ENCODE measurements at places on chromosomes 12 and 14. TPM values are rescaled to one million over a fixed set of nuclear protein-coding genes. Genes with fewer than 3 reads are reported as not detected.

DNA sequence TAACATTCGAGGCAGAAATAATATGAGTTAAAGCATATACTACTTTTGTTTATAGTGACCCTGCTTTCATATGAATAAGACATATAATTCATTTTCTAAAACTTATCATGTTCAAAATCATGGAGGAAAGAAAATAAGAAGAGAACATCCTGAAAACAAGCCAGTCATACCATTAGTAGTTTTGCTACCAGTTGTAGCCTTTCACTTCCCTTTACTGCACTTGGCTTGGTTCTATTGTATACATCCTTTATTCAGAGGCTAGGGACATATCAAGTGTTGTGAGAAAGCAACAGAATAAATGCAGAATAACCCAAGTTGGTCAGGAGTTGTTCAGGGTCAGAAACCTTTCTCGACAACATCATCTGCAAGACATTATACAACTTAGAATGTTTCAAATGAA, 598.7 kb downstream of the SOX5 start:
- no peak for DNase-seq
- no peaks in the 10 kb centered on the region for H3K27me3 ChIP-seq
- no peaks in the 10 kb centered on the region for H3K36me3 ChIP-seq
- peaks cover 1% of the 10 kb centered on the region for H3K4me1 ChIP-seq
- H3K27ac ChIP-seq = no peak overlapping the region
- H3K4me3 ChIP-seq = no peak overlapping the region

DNA sequence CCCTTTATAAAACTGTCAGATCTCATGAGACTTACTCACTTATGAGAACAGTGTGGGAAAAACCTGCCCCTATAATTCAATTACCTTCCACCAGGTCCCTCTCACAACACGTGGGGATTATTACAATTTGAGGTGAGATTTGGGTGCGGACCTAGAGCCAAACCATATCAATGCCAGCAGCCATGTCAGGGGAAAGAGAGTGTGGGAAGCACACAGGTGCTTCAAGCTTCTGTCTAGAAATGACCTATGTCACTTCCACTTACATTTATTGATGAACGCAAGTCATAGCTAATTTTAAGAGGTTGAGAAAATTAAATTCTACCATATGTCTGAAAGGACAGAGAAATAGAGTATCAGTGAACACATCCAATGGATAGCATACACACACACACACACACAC, 32.5 kb upstream of the E2F7 start:
- DNase-seq = no peak
- H3K4me3 ChIP-seq = no peak overlapping the region
- H3K4me1 ChIP-seq = no peaks in the 10 kb centered on the region
- no peak overlapping the region for H3K27ac ChIP-seq
- H3K36me3 ChIP-seq = no peaks in the 10 kb centered on the region

- H3K4me3 ChIP-seq = no peak overlapping the region
- no peak for DNase-seq
- peak overlapping the region; percentile 33 for H3K27ac ChIP-seq
- H3K27me3 ChIP-seq = no peaks in the 10 kb centered on the region
- H3K36me3 ChIP-seq = no peaks in the 10 kb centered on the region
Observed at GRCh38 chr12:15709551-15709950, 79.6 kb downstream of the EPS8 start.

DNA sequence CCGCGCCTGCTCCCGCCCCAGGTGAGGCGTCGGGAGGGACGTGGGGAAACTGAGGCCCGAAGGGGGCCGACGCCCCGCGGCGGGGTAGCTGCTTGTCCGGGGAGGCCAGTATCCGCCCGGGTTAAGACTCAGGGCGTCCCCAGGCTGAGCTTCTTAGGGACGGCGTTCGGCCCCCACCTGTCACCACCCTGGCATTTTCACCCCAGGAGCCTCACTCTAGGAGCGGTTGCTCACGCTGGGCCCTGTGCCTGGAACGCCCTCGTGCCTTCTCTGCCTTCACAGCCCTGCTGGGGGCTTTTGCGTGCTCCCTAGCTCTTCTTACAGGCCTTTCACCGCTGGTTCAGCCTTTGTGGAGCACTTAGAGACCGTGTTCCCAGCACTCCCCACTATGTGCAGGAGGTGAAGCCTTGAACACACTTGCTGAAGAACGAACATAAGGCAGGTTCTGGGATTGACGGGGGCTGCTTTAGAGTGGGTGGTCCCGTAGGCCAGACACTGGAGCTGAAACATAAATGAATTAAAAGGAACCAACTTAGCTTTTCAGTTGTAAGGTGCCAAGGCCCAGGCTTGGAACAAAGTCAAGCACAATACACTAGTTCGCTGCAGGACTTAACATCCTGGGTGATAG, 601 bp downstream of the ZNF839 start:
- H3K36me3 ChIP-seq = no peaks in the 10 kb centered on the region
- DNase-seq = peak; percentile 67
- peak overlapping the region; percentile 88 for H3K4me3 ChIP-seq
- no peaks in the 10 kb centered on the region for H3K4me1 ChIP-seq
- H3K27me3 ChIP-seq = no peaks in the 10 kb centered on the region

DNA sequence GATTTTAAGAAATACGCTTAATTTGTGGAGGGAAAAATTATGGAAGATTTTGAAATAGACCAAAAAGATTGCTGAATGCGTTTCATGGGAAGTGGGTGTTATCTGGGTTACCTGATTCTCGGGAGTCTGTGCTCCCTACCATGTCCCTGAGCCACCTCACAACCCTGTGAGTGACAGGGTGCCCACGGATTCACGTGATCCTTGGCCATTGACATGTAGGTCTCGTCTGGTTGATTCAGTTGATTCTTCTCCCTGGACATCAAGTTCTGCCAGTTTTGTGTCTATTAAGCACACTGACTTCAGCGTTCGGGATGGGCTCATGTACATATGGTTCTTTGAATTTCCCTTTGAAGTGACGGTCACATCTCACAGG, 101.4 kb downstream of the ADGRD1 start:
- H3K36me3 ChIP-seq = no peaks in the 10 kb centered on the region
- no peaks in the 10 kb centered on the region for H3K27me3 ChIP-seq
- no peak overlapping the region for H3K4me3 ChIP-seq
- no peaks in the 10 kb centered on the region for H3K4me1 ChIP-seq
- H3K27ac ChIP-seq = no peak overlapping the region

DNA sequence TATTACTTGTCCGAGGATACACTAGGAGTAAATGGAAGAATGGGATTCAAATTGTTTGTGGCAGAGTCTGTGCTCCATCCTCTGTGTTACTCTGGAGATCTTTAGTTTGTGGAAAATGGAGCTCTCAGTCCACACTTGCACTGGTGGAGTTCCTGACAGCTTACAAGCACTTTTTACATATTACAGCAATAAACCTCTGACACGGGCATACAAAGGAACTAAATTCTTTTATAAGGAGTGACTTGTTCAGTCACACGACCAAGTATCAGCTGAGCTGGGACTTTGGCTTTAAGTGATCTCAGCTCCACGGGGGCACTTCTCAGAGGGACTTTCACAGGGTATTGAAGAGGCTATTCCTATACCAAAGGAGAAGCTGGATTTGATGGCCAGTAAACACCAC, 417.5 kb downstream of the LRIG3 start:
- no peak overlapping the region for H3K27ac ChIP-seq
- no peaks in the 10 kb centered on the region for H3K4me1 ChIP-seq
- H3K27me3 ChIP-seq = no peaks in the 10 kb centered on the region
- H3K36me3 ChIP-seq = no peaks in the 10 kb centered on the region

GRCh38 chr12:53102883-53103807, at the start of gene SOAT2:
Gene SOAT2, plus strand, starts transcription at chr12:53103486. Its CDS starts 92 bp downstream, at chr12:53103578.
- no peaks in the 10 kb centered on the region for H3K36me3 ChIP-seq
- peaks cover 4% of the 10 kb centered on the region for H3K4me1 ChIP-seq
- DNase-seq = no peak
- H3K27ac ChIP-seq = no peak within 1 kb of the TSS
- H3K4me3 ChIP-seq = no peak within 1 kb of the TSS
- H3K27me3 ChIP-seq = no peaks in the 10 kb centered on the region

DNA sequence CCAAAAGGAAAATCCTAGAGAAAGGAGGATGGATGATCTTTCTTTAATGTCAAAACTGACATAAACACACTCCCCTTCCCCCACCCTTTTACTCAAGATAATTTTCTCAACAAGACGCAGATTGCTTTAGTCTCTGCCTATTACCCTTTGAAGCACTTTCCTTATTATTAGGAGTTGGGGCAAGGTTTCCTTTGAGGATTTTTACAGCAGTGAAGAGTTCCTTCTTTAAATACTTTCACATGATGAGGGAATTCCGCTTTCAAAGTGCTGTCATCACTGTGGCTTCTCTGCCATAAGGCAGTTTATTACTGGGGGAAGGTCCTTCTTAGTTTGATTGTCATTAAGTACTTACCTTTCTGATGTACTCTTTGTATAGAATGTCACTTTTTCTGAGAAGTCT, 172.1 kb downstream of the MSRB3 start:
- H3K4me3 ChIP-seq = no peak overlapping the region
- no peaks in the 10 kb centered on the region for H3K27me3 ChIP-seq

- no peak overlapping the region for H3K27ac ChIP-seq
- H3K36me3 ChIP-seq = no peaks in the 10 kb centered on the region
- H3K27me3 ChIP-seq = no peaks in the 10 kb centered on the region
- no peak overlapping the region for H3K4me3 ChIP-seq
Observed at GRCh38 chr14:95015046-95015445, 142.3 kb downstream of the DICER1 start.

DNA sequence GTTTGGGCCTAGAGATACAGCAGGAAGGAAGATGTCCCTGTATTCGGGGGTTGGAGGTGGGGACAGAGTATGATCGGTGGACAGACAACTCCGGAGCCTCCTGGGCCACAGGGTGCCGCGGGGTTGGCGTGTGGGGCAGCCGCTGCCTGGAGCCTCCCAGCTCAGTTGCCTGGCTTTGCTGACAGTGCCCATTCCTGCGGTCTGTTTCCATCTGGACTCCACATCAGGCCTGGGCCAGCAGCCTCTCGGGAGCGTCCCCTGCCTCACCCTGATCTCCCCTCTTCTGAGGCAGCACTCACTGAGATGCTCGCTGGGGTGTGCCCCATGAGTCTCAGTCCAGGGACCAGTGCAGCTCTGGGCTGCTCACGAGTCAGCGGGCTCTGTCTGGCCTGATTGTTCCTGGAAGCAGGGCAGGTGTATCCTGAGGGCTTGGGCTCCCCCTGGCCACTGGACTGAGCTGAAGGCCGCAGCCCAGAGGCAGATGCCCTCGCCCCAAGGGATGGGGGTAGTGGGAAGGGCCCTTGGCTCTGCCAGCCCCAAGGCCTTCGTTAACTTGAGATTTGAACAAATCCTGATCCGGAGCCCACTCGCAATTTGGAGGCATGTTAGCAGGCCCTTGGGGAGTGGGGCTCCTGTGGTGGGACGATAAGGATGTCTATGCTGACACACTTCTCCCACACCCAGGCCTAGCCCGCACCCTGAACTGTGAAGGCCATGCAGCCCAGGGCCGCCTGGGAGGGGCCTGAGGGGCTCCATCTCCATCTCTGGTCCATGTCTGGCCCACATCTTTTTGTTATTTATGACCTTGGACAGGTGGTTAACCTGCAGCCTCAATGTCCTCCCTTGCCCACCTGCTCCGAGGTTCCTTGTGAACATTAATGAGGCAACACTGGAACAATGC, 7.5 kb downstream of the HIP1R start:
- DNase-seq = peak; percentile 67
- no peak overlapping the region for H3K4me3 ChIP-seq
- no peaks in the 10 kb centered on the region for H3K4me1 ChIP-seq
- no peaks in the 10 kb centered on the region for H3K27me3 ChIP-seq

DNA sequence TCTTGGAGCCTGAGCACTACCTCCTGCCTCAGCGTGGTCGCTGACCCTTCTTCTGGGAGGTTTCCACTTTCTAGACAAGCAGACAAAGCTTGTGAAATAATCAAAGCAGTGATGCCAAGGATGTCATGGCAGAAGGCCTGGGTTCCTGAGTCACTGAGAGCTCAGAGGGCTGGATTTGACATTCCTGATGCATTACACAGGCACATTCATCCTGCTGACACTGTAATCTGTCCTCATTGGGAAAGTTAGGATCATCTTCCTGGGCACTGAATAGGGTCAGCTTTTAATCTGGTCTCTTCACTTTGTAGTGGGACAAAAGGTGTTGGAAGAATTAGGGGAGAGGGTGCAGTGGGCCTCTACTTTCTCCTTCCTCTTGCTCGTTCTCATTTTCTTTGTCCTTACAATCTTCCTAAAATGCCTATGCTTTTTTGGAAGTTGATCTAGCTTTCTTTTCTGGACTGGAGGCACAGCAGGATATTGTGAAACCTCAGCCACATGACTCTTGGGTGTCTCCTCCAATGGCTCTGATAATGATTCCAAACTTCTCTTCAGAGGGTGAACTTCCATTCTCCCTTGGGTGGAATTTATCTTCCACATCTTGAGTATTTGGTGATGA, 29.6 kb downstream of the EEA1 start:
- no peaks in the 10 kb centered on the region for H3K36me3 ChIP-seq
- H3K4me3 ChIP-seq = no peak overlapping the region
- peak overlapping the region; percentile 83 for H3K27ac ChIP-seq

GRCh38 chr12:92745856-92746550, 43.2 kb downstream of the PLEKHG7 start:
- H3K4me3 ChIP-seq = no peak overlapping the region
- DNase-seq = peak; percentile 94
- no peaks in the 10 kb centered on the region for H3K36me3 ChIP-seq
- peak overlapping the region; percentile 19 for H3K27ac ChIP-seq

- no peak overlapping the region for H3K27ac ChIP-seq
- peaks cover 1% of the 10 kb centered on the region for H3K4me1 ChIP-seq
- H3K27me3 ChIP-seq = no peaks in the 10 kb centered on the region
- H3K36me3 ChIP-seq = no peaks in the 10 kb centered on the region
Observed at GRCh38 chr14:102659797-102660196, 67.3 kb downstream of the RCOR1 start.

- H3K27ac ChIP-seq = no peak overlapping the region
- no peak overlapping the region for H3K4me3 ChIP-seq
- H3K27me3 ChIP-seq = no peaks in the 10 kb centered on the region
- H3K36me3 ChIP-seq = no peaks in the 10 kb centered on the region
Observed at GRCh38 chr12:88638966-88639760, 58.9 kb upstream of the KITLG start.

Gene PKP2
- total RNA-seq = 0.84 TPM

Gene GLIPR1L2
- total RNA-seq = 1.9 TPM

Gene MYL2
- 0.99 TPM for total RNA-seq

Gene APAF1
- total RNA-seq = 30.4 TPM

Gene MYO1H
- not detected for total RNA-seq

Gene DHRS2
- total RNA-seq = not detected

Gene MGST1
- 79.3 TPM for total RNA-seq

Gene CLEC4D
- 2.0 TPM for total RNA-seq

Gene NID2
- total RNA-seq = 22.1 TPM

Gene LRCOL1
- total RNA-seq = 1.2 TPM

Gene SLC25A47
- total RNA-seq = not detected

Gene ZDHHC22
- total RNA-seq = not detected
